Activated CD8-positive, alpha-beta memory T cell treated with anti-CD3 and anti-CD28 coated beads for 48 hours (primary cell): ENCODE measurements at places on chromosomes 6 and 20.

DNA sequence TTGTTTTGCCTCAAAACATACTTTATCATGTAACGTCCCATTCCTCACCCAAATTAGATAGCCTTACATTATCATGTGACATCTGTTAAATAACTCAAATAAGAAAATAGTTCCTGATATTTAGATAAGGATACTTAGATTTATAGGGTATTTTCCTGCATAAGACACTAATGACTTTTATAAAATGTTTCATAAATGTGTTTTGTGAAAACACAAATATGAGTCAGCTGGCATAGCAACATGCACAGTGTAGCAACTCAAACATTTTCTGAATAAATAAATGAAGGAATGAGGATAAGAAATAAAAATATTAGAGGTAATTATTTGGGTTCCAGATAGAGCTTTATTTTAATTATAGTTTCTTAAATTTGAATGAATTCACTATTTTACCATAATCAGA is 460.4 kb upstream of the PLCB4 start:
- no peak for DNase-seq

GRCh38 chr20:59939879-59940128 is 301 bp downstream of the PPP1R3D start:
- no peak for DNase-seq

DNA sequence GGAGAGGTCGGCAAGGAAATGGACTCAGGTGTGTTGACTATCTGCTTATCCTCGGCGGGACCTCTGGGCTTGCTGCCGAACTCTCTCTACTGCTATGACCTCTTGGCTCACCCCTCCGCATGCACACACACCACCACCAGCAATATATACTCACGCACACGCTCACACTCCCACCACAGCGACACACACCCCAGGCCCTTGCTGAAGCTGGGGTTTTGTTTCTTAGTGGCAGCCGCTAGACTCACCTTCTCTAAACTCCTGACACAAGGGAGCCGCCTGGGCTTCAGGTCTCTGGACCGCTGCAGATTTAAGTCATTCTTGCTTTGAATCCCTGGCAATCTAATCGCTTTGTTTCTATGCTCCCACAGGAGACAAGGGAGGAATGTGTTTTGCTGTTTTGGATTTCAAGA is 59.4 kb upstream of the BACH2 start:
- DNase-seq = no peak

- DNase-seq = no peak
Measured at GRCh38 chr6:75273009-75273408, 11.6 kb downstream of the TMEM30A start.

DNA sequence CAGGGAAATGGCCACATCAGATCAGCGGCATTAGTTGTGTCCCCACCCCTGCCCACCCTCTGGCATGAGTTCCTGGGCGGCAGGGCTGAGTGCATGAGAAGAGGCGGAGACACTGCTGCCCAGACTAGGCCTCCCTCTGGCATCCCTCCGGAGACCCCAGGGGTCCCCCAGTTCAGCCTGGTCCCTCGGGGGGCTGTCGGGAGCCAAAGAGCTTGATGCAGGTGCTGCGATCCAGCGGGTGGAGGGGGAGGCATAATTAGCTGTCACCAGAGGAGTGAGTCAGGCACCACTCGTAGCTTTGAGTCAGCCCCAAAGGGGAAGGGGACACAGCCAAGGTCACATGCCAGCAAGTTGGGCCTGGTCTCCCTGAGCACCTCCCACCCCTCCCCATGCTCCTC is 34.5 kb downstream of the DLGAP4 start:
- DNase-seq = no peak

GRCh38 chr6:48027704-48028435 is 83.1 kb downstream of the PTCHD4 start:
- DNase-seq = no peak

DNA sequence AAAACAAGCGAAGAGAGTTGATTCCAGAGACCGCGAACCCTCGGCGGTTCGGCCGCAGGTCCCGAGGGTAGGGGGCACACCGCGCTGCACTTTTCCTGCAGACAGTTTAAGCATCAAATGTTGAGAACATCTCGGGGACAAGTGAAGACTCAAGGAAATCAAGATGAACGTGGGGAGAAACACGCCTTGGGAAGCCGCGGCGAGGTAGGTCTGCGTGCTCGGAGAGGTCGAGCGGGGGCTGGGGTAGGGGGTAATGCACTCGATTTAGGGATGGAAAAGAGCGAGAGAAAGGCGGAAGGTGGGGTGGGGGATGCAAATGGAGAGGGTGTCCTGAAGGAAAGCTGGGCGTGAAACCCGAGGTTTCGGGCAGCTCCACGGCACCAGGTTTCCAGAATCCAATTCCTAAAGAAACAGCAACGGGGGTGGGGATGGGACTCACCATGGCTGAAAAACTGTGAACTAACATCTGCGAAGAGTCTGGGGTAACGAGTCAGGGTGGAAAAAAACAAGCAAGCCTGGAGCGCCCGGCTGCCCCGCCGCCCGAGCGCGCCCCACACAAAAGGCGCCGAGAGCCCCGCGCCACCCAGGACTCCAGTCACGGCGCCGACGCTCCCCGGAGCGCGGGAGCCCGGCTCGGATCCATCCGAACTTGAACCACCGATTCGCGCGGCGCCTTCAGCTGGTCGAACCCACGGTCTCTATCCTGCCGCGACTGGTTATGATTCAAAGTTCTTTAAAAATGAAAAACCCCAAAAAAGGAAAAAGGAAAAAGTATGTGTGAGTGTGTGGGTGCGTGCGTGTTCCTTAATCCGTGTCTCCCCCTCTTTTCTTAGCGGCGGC is 3.5 kb downstream of the TFAP2A start:
- DNase-seq = no peak

- no peak for DNase-seq
Measured at GRCh38 chr6:35400111-35400510, 52.0 kb upstream of the FANCE start.

DNA sequence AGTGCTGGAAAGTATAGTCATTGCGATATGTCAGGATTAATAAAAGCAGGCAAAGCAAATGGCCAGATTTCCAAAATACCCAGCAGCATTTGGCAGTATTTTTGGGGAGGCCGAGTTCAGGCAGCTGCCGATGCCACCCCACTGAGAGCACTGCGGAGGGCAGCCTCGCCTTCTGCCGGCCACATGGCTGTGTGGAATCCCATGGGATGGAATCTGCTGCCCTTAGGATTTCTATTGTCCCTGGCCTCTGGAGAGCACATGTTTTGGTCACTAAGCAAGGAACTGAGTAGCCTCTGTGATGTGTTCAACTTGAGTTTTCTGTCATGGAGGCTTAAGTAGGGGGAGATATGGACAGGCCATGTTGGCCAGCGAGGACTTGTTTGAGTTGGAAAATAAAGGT is 123.0 kb downstream of the FARS2 start:
- DNase-seq = no peak

DNA sequence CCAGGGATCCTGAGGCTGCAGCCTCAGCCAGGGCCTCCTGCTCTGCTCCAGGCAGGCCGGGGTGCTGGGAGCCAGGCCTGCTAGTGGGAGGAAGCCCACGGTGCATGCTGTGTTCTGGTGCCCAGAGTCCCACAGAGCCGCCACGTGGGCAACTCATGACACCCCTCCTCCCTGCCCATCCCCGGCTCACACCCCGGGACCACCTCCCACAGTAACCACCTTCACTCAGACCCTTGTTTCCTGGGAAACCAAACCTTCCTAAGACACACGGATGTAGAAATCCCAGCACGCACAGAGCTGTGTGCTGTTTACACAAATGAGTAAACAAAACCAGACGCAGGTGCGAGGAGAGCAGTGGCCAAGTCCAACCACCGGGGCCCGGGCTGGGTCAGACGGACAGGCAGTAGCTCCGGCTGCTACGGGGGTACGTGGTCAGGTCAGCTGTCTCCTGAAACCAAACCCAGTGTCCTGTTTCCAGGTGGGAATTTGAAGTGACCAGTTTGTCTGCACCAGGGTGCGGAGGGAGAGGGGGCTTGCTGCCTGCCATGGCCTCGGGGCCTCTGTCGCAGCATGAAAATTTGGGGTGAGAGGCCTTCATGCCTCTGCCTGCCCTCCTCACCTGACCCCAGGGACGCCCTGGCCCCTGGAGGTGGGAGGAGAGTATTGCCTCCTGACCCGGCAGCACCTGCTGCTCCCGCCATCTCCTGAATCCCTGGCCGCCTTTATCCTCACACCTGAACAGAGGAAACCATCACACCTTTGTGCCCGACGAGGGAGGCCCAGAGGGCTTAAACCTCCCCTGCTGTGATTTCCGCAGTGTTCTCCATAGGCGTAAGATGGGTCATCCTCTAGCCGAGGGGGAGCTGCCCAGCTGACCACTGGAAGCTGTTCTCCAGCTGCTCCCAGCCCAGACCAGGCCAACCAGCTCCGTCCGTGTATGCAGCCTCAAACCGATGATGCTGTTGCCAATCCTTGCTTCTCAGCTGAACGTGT is 52.0 kb upstream of the SMOC2 start:
- no peak for DNase-seq

DNA sequence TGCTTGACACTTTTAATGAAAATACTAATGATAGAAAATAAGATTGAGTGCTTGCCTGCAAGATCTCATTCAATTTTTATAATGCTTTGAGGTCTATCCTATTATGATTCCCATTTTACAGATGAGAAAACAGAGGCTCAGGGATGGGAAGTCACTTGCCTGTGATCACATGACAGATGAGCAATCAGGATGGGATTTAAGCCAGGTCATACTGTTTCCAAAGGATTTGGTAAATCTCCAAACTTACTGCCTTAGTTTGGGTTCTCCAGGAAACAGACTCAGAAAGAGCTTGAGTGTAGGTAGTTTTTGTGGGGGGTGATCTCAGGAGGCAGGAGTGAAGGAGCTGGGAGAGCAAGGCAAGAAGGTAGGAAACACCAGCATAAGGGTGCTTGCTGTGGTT is 456.3 kb downstream of the MAFB start:
- no peak for DNase-seq

DNA sequence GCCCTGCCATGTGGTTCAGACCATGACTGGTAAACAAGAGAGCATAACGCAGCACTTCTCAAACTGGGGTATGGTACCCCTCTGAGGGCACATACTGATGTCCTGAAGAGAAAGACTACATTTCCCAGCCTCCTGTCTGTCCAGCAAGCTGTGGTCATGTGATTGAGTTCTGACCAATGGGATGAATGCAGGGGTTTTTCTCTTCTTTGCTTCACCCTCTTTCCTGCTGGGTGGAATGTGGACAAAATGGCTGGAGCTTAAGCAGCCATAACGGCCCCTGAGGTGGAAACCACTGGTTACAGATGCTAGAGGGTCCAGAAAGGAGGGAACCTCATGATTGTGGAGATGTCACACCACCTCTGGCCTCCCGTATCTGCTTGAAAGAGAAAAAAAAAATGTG is 19.4 kb upstream of the KCNB1 start:
- DNase-seq = no peak

GRCh38 chr6:113875470-113875869 is 18.3 kb downstream of the MARCKS start:
- DNase-seq = no peak

GRCh38 chr6:134870677-134871498 is 79.0 kb downstream of the ALDH8A1 start:
- DNase-seq = no peak

DNA sequence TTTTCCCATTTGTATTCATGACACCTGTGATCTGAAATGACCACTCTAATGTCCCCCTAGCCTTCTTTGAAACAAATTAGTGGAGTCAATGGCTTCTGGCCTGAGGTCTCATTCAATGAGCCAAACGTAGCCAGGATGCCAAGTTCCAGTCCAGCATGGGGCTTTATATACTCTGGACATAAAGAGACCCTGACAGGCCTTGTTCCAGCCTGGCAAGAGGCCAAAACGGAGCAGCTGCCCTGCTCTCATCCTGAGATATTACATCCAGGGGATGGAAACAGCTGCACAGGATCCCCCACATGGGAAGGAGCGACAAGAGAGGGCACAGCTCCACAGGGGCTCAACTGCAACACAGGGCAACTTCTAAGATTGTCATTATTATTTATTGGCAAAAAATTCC is 437.8 kb downstream of the CDH26 start:
- no peak for DNase-seq

DNA sequence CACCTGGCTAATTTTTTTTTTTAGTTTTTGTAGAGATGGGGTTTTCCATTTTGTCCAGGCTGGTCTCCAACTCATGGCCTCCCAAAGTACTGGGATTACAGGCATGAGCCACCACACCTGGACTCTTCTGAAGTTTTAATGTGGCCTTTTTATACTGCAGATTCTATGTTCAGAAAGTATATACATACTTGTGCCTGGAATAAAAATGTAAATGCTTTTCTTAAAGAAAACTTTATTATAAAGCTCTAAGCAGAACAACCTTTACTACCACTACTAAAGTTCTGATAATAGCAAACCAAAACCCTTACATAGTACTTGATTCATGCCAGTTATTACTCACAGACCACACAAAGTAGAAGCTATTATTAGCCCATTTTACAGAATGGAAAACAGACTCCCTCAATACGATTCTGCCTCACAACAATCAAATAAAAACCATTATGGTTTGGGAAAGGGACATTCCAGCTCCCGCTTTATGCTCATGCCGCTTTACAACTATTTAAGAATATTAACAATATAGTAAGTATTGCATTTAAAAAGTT is 5.3 kb downstream of the PHIP start:
- DNase-seq = no peak

DNA sequence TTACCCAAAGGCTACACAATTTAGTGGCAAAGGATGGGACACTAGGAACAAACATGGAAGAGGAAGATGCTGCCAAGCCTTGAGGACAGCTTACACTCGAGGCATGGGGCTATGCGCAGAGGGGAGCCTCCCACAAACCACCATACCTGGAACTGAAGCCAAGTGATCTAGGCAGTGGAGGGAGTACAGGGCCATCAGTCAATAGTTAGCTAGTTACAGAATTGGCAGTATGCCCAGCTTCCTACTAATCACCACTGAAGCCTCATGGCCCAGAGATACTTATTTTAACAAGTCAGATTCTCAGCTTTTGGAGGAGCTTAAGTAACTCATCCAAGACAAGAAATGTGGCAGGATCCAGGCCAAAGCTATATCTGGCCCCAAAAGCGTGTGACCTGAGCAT is 226.6 kb upstream of the MOCS1 start:
- no peak for DNase-seq

DNA sequence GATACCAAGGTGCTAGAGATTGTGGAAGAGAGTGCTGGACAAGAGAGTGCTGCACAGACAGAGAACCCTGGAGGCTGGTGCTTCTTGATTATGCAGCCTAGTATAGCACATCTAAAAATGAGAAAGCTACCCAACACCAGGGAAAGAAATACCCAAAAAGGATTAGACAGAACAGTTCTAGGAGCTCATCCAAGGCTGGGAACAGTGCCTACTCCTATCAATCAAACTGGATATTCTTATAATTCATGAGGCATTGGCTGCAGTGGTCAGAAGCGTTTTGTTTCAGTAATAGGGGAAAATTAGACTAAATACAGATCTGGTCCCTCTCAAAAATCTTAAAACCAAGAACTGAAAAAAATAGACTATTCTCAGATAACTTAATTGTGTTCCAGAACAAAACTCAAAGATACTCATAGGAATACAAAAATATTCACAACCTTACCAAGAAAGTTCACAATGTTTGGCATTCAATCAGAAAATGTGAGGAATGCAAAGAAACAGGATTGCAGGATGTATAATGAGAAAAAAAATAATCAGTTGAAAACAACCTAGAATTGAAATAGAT is 222.9 kb downstream of the EPHA7 start:
- DNase-seq = no peak

- no peak for DNase-seq
Measured at GRCh38 chr6:148385379-148385778, 42.7 kb downstream of the SASH1 start.
